ENCODE measurements at places on chromosomes 16 and 17.

GRCh38 chr17:78107457-78107856, 21.1 kb downstream of the TMC6 start:
- DNase-seq, result peak; percentile 76

DNA sequence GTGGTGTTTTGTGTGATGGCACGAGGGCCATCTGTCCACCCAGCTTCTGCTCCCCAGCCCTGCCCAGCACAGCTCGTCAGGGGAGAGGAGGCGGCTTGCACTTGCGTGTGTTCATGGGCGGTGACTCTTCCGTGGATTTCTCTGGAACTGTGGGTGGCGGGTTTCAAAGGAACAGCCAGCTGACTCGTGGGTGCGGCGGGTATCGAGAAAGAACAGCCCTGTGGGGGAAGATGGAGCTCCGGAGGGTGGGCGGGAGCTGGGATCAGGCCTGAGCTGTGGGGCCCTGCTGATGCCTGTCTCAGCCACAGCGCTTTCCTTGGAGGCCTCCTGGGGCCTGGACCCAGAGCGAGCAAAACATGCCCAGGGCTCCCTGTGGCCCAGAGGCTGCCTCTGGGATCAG, 13.2 kb downstream of the NAGPA start:
- DNase-seq, result no peak

DNA sequence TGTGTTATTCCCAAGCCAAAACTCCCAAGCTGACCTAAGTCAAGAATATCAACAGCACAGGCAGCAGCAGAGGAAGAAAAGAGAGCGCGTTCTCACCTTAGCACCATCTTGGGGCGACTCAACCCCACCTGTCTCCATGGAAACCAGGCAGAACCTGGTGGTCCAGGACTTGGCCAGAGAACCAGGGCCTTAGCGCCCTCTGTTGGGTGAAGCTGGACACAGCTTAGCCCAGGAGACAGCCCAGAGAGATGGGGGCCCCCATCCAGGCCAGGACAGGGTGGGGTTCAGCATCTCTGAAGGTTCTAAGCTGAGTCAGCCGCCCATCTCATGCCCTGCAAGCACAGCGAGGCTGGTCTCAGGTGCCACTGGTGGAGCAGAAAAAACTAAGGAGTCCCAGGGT, 60.1 kb upstream of the TMEM132E start:
- DNase-seq, result no peak

DNA sequence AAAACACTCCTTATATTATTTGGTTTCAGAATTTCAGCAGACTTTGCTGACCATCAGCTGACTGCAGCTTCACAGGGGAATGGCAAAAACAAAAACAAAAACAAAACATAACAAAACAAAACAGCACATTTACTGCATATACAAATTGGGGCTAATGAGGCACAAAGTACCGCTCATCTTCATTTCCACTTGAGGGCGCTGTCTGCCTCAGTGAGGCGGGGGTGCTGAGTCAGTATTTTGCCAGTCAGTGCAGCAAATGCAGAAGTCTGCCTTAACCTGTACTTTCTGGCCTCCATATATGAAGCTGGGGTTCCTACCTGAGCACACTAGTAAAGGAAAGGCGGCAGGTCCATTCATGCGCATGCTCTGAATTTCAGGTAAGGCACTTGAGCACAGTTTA, 13.5 kb upstream of the DYNLRB2 start:
- no peak for DNase-seq

GRCh38 chr16:83992624-83993023, 24.6 kb downstream of the NECAB2 start:
- DNase-seq, result no peak

- no peak for DNase-seq
These were observed 15.2 kb downstream of the ARHGAP17 start for GRCh38 chr16:24999856-25000461.

- no peak for DNase-seq
These were observed 10.0 kb downstream of the CMC2 start for GRCh38 chr16:80996688-80997138.

DNA sequence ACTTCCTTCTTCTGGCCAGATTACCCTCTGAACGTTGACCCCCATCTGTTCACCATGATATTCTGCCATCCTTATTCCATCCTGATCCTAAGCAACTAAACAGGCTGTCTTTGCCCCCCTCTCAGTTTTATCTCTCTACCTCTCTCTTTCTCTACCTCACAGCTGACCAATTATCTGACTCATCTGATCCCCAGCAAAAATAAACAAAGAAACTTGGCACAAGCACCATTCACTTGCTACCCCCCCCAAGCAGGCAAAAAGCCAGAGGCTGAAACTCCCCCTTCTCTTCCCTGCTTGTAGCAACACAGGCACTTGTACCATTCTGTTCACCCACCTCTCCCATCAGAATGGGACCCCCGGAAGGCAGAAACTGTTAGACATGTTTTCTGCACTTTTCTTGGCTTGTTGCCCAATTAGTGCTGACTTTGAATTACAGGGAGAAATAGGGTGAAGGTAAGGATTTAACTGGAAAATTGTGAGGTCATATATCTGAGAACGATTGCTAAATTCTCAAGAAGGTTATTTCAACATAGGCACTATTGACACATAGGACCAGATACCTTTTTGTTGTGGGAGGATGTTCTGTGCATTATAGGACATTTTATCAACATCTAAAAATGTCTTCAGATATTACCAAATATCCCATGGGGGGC, 163.2 kb downstream of the TOX3 start:
- DNase-seq, result no peak

- no peak for DNase-seq
These were observed 36.1 kb upstream of the DLX4 start for GRCh38 chr17:49932901-49933300.

- DNase-seq, result no peak
These were observed 2.7 kb upstream of the CUEDC1 start for GRCh38 chr17:57957886-57958285.

GRCh38 chr17:20954794-20955193, 88.0 kb downstream of the USP22 start:
- no peak for DNase-seq

DNA sequence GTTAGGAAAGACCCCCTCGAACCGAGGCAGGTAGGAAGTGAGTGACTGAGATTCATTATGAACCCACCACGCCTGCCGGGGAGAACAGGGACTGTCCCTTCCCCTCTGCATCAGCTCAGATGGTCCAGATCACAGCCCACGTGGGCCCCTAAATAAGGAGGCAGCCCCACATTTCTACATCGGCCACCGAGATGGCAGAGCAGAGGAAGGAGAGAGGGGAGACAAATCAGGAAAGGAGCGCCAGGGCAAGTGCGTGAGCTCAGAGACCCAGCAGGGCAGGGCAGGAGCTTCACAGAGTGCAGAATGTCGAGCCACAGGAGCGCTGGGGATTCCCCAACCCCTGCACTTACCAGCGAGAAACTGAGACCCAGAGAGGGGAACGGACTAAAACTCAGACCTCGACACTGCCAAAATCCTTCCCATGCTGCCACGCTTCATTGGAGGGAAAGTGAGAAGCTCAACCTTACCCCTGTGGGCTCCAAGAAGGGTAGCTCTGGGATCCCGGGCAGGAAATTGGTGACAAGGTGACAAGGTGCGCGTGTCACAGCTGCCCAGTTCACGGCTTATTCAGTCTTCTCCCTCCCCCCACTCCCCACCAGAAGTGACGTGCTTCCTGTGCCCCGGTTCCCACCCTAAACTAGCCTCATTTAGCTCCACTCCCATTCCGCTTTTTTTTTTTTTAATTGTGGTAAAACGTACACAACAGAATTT, at the start of gene ICAM2:
Gene ICAM2 (minus strand): TSS at position 578 of the 711 bp plus-strand sequence. CDS start 13,942 bp downstream, outside the sequence.
- DNase-seq, result no peak

DNA sequence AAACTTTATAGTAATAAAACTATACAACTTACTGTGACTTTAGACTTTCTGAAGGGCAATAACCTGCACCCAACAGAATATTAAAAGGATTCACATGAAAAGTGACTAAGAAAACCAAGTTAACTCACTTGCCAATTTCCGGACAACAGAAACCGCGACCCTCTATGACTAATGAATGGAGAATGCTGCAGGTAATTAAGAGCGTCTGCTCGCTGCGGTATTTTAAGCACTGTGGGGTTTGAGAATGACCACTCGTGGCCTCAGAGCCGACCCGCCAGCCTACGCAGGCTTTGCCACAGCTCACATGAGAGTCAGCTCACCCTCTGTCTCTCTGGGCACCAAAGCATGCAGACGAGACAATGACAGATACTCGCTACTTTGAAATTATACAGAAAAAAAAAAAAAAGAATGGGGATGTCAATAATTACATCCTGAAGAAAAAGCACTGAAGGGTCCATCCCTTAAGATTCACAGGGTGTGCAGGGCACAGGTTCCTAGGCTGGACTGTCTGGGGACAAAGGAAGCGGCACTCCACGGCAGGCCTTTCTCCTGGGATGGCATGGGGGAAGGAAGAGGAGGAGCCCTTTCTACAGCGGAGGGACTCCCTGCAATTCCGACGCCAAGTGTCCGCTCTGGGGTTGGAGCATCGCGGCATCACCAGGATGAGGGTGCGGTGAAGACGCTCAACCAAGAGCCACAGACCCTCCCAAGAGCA, 35.0 kb downstream of the ZCCHC14 start:
- DNase-seq, result peak; percentile 31

DNA sequence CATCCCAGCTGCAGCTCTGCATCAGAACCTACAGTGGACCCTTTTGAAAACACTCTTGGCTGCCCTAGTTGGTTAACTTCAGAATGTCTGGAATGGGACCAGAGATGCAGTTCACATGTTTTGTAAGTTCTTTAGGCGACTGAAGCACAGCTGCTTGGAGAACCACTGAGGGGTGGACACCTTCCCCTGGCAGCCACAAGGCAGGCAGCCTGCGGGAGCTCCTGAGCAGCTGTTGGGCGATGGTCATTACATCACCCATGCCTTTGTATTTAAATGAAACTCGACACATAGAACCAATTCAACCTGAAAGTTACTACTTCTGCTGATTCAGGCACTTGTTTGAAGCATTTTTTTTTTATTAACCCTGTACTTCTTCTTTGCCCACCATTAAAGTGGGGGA, 151.5 kb downstream of the LGALS9B start:
- DNase-seq, result no peak

GRCh38 chr16:85326794-85327181, 214.5 kb upstream of the CIBAR2 start:
- DNase-seq, result no peak

DNA sequence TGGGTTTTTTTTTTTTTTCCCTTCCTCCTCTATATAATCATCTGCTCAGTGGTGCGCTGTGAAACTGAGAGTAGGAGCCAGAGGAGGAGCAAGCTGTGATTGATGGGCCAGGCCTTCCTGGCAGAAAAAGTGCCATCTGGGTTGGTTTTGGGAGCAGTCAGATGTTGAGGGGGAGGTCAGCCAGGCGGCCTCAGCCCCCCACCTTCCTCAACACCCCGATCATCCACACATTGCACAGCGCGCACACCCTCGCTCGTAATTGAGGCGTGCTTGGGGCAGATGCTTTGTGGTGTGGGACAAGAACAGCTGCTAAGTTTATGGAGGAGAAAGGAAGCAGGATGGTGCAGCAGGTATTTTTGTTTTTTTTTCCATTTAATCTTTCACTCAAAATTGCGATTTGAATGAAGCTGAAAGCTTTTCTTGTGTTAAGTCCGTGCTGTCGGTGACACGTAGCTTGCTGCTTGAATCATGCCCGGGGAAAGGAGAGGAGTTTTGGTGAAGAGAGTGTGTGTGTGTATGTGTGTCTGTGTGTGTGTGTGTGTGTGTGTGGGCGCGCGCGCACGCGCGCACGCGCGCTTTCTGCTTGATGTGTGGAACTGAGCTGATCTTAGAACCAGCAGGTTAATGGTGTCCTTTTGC, 177.4 kb downstream of the RBFOX1 start:
- DNase-seq, result no peak

DNA sequence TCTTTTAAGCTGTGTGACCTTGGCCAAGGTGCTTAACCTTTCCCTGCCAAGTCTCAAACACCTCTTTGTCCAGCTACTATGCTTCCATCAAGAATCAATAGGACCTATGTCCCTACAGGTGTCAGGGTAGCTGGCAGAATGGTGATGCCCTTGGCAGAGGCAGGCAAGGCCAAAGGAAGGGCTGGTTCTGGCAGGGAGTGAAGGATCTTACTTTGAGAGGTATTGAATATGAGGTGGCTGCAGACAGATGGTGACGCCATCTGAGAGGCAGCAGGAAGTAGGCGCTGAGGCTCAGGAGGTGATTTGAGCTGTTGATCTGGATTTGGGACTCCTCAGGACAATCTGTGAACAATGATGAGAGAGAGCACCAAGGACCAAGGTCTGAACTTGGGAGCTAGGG, 12.5 kb downstream of the ABCC3 start:
- DNase-seq, result no peak

DNA sequence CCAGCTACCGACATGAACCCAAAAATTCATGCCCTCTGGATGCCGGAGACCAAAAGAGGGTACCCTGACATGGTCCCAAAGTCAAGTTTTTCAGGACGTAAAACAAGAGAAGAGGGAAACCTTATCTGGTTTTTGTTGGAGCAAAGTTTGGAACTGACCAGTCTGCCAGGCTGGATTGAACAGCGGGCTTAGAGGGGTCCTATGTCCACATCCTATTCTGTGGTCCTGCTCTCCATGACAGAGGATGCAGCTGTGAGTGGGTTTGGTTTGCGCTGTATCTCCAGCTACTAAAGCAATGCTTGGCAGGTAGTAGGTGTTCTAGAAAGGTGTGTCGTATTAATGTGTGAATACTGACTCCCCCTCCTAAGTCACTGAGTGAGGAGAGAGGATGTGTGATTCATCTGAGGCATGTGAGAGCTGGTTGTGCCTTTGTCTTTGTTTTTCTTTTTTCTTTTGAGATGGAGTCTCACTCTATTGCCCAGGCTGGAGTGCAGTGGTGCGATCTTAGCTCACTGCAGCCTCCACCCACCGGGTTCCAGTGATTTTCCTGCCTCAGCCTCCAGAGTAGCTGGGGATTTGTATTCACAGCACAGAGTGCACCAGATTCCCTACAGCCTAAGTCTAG, 31.0 kb downstream of the PMM2 start:
- DNase-seq, result no peak

DNA sequence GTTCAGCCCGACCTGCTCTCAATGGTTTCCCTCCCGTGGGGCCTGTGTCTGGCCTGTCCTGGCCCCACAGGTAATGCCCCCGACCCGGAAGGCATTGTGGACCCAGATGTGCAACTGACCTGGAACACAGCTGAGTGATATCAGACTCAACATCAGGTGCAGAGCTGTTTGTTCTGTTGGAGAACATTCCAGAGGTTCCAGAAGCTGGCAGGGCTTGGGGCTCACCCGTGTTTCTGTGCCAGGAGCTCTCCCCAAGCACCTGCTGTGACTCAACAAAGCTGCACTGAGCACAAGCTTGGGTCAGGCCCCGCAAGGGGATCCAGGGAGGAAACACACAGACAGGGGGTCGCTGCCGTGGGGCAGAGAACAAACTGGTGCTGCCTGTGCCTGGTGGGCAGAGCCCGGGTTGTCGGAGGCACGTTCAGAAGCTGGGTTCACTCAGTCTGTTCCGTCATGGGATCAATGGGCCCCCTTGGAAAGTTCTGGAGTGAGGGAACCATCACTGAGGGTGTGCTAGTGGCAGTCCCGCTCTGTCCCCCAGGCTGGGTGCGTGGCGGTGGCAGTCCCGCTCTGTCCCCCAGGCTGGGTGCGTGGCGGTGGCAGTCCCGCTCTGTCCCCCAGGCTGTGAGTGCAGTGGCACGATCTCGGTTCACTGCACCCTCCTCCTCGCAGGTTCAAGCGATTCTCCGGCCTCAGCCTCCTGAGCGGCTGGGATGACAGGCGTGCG, 22.1 kb downstream of the HS3ST6 start:
- DNase-seq, result no peak

- DNase-seq, result no peak
These were observed 2290.1 kb downstream of the TP53TG3F start for GRCh38 chr16:35749253-35750141.

- no peak for DNase-seq
These were observed 52.1 kb upstream of the TOB1 start for GRCh38 chr17:50918071-50918932.

Data from posterior vena cava (tissue), 2 donors.